ENCODE measurements at places on chromosomes 5 and 9.

DNA sequence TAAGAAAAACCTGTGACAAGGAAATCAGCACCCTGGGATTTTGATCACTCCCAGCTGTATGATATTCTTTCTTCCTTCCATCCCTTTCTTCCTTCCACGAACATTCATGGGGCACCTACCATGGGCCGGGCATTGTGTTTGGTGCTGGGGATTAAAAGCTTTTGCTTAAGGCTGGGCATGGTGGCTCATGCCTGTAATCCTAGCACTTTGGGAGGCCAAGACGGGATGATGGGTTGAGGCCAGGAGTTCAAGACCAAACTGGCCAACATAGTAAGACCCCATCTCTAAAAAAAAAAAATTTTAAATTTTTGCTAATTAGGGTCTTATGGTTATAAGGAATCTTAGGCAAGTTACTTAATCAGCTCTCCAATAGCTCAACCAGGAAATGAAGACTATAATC lies 48.5 kb upstream of the CLINT1 start:
- DNase-seq = no peak

DNA sequence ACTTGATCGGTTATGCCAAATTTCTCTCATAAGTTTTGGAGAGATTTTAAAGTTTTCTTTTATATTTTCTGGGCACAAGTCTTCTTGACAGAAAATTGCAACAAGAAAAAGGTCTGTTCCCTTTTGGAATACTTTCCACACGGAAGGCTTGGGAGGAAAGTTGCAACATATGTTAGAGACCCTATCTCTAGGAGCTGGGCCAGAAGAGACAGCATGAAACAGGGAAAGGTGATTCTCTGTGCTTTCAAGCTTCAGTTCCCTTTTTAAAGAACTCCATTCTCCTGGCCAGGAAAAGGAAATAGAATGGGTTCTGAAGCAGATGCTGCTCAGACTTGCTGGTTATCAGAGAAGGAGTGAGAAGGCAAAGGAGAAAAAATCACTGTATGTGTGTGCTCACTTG lies 368.3 kb downstream of the SPATA31D1 start:
- no peak for DNase-seq

GRCh38 chr5:38527475-38527874 lies 29.0 kb downstream of the LIFR start:
- DNase-seq = no peak

GRCh38 chr5:150651382-150651781 lies 9.7 kb upstream of the MYOZ3 start:
- no peak for DNase-seq

- peak; percentile 66 for DNase-seq
These were observed at the start of gene CCDC112 for GRCh38 chr5:115296124-115297022. Gene CCDC112, minus strand, starts transcription at chr5:115296654. Its CDS starts 111 bp downstream, at chr5:115296543.

GRCh38 chr9:7606591-7606990 lies 193.0 kb downstream of the DMAC1 start:
- no peak for DNase-seq

DNA sequence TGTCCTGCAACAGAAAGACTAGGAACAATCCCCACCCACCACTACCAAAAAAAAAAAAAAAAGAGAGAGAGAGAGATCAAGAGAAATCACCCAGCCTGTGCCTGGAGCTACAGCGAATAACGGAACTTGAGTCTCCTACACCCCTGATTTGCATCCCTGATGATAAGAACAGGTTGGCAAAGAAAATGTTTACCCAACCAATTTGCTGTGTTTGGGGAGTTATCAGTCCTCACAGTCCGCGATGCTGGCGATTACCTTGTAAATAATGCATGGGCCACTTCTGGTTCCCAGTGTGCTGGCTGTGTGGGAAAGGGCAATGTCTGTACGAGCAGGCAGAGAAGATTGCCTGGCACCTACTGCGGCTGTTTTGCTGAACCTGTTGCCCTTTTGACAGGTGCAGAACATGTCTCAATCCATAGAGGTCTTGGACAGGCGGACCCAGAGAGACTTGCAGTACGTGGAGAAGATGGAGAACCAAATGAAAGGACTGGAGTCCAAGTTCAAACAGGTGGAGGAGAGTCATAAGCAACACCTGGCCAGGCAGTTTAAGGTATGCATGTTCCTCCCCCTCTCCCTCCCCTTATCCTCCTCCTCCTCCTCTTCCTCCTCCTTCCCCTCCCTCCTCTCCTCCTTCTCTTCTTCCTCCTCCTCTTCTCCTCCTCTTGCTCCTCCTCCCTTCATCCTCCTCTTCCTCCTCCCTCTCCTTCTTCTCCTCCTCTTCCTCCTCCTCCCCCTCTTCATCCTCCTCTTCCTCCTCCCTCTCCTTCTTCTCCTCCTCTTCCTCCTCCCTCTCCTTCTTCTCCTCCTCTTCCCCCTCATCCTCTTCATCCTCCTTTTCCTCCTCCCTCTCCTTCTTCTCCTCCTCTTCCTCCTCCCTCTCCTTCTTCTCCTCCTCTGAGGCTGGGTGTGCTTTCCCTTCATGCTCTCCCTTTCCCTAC lies 8.3 kb downstream of the OLFM1 start:
- DNase-seq = no peak

- DNase-seq = peak; percentile 97
These were observed 303.9 kb upstream of the EDIL3 start for GRCh38 chr5:84688566-84688965.

- DNase-seq = no peak
These were observed 464 bp upstream of the FAM151B start for GRCh38 chr5:80487444-80487828.

DNA sequence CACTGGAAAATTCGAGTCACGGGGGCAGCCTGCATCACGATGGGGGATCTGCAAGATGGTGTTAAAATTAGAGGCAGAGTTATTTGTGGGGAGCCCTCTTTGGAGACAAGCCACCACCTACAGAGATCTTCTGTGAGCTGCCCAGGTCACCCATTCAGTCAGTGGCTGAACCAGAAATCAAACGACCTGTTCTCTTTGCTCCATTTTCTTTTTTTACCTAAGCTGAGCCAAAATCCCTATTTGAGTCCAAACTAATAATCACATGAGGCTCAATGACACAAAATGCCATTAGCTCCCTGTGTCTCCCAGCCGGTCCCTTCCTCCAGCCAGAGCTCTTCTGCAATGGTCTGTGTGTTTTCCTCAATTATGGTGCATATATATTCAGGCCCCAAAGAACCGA lies 394.2 kb downstream of the AGTPBP1 start:
- no peak for DNase-seq

GRCh38 chr5:17854901-17855300 lies 220.6 kb downstream of the TAF11L14 start:
- DNase-seq = no peak

GRCh38 chr5:73030531-73030930 lies 74.7 kb downstream of the FCHO2 start:
- DNase-seq = no peak

- peak; percentile 51 for DNase-seq
These were observed 18.3 kb downstream of the SH3TC2 start for GRCh38 chr5:149044453-149045088.

- no peak for DNase-seq
These were observed 10.6 kb upstream of the GRIN1 start for GRCh38 chr9:137128158-137128861.

GRCh38 chr5:64457846-64458245 lies 48.0 kb upstream of the RGS7BP start:
- DNase-seq = no peak

- no peak for DNase-seq
These were observed 93.0 kb upstream of the COL5A1 start for GRCh38 chr9:134548618-134549017.
